ENCODE measurements at places on chromosomes 1 and 21.

DNA sequence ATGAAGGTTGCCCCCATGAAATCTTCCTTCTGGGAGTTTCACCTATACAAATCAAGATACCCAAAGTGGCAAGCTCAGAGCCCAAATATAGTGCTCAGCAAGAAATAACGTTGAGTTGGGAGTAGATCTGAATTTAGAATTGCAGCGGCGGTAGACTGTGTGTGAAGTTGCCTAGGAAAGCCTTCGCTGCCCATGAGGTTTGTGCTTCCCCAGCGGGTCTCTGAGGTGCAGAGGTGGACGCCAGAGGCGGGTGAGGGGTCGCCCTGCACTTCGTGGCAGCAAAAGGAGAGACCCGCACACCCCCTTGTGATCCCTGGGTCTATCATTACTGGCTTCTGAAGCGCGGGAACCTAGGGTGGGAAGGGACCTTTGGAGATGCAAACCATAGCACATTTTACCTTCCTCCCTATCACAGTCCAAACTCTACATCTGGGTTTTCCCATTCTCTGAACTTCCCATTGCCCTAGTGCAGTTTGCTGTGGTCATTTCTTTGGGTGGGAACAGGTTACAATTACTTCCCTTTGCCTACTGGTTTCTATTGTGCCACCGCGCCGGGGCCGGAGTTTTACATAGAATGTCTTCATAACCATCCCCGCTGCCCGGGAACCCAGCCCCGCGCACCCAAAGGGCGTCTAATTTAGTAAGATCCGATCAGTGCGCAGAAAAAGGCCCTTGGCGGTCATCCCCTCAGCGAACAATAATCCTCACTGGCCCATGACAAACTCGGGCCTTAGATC lies 5.2 kb downstream of the TBX15 start:
- DNase-seq, result no peak

DNA sequence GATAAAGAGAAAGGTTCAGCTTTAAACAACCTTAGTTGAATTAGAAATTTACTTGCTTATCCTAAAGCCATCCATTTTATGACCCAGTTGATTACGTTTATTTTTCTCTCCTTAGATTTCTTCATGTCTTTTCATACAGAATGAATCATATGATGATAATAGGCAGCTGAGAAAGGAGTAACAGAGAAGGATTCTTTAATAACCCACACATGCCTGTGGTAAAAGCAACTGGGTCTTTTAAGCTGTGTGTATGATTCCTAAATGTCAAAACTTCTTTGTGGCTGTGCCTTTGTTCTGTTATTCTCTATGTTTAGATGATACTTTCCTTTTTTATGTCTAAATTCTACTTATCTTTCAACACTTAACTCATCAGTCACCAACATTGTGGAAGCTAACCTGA lies 626.5 kb downstream of the NCAM2 start:
- DNase-seq, result no peak

- no peak for DNase-seq
Measured at GRCh38 chr21:15722591-15723324, 7.0 kb upstream of the USP25 start.

DNA sequence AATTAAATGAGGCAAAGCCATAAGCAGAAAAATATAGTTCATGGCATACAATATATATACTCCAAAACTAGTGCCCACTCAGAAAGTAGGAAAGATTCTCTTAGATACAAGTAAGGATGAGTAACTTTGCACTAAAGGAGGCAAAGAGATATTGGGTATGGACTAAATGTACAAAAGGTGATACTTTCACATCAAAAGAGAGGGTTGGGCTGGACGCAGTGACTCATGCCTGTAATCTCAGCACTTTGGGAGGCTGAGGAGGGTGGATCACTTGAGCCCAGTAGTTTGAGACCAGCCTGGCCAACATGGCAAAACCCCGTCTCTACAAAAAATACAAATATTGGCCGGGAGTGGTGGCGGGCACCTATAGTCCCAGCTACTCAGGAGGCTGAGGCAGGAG lies 6.7 kb downstream of the KYAT3 start:
- DNase-seq, result no peak

DNA sequence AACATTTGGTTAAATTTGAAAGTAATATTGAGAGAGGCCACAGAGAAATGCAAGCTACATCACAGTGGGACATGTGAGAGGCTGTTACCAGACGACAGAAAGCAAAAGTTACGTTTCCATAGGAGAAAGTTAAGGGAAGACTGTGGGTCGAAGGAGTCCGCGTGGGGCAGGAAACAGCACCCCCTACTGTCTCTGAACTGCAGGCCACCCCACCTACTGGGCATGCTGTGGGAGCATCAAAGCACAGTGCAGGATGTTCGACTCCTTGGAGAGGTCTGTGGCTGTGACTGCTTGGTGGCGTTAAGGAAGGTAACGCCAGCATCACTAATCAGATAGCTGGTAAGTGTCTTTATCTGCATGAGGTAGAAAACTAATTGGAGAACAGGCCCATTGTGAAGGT lies 123.9 kb downstream of the PTBP2 start:
- peak; percentile 23 for DNase-seq

DNA sequence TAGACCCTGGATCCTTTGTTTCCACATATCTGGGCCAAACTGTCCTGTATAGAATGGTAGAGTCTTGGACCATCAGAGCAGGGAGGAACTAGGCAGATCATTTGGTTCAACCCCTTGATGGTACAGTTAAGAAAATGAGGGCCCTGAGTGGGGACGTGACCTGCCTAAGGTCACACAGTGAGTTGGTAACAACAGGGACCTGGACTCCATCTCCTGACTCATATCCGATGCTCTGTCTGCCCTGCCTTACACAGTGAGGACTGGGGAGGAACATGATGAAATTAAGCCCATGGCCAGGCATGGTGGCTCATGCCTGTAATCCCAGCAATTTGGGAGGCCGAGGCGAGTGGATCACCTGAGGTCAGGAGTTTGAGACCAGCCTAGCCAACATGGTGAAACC lies 440.2 kb downstream of the PTPRU start:
- DNase-seq, result peak; percentile 19

GRCh38 chr1:43783671-43784205 lies 76.4 kb downstream of the ST3GAL3 start:
- DNase-seq, result no peak

GRCh38 chr1:59367301-59368007 lies 70.6 kb downstream of the FGGY start:
- DNase-seq, result no peak

DNA sequence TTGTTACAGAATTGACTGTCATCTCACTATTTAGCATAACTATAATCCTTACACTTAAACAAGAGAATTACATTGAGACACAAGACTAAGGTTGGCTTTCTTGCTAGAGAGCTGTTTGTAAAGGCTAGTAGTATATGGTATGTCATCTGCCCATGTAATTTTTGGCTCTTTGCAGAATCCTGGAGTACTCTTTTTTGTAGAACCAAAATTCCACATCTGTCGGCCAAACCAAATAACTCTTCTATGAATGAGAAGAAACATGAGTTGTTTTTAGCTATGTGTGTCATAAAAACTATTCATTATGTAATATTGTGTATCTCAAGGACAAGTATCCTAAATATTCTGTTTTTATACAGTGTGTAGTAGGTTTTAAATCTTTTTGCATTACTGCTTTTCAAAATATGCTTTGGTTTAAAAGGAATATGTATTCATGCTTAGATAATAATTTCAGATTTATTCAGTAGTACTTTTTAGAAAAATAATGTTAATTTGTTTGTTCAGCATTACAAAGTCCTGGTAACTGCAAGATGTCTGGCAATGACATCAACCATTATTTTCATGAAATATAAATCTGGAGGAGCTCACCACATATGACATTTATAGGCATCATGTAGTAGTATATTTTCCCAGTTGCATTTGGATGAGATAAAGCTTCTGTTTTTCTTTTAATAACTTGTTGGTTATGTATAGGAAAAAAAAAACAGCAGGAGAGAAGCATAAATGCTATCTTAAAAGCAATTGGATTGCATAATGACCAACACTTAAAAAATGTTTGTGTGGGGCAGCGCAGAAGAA lies 159.8 kb downstream of the HS2ST1 start:
- no peak for DNase-seq

- DNase-seq, result peak; percentile 9
Measured at GRCh38 chr1:157652859-157653493, 47.6 kb downstream of the FCRL3 start.

DNA sequence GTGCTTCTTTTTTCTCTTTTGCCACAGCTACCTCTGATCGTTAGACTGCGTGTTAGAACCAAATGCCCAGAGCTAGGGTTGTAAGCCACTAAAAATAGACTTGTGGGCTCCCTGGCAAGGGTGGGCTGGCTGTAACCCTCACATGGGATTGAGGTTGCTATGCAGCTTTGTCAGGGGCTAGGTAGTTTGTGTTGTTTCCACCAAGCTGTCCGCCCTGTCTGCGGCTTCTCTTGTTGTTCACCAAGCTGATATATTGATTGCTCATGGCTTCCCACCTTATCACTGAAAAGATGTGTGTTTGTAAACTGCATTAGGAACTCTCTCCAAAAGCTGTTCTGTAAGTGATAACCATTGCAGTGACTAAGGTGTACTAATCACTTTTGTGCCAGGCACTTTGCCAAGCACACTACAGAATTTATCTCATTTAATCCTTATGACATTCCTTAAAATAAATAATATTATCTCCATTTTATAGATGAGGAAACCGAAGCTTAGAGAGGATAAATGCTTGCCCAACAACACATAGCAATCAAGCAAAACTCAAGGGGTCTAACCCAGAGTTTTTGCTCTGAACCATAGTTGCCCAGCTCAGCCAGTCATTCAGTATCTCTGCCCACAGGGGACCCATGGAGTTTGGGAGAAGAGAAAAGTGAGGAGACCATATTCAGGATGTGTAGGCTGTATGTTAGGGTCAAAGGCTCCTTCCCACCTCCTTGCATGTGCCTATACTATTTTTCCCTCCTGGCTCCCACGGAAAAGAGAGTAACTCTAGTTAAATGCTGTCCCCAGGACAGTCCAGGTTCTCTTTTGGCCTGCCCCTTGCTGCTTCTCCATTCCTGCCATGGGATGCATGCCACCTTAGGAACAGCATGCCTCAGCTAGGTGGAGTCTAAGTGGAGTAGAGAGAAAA lies 42.2 kb upstream of the TARBP1 start:
- no peak for DNase-seq

DNA sequence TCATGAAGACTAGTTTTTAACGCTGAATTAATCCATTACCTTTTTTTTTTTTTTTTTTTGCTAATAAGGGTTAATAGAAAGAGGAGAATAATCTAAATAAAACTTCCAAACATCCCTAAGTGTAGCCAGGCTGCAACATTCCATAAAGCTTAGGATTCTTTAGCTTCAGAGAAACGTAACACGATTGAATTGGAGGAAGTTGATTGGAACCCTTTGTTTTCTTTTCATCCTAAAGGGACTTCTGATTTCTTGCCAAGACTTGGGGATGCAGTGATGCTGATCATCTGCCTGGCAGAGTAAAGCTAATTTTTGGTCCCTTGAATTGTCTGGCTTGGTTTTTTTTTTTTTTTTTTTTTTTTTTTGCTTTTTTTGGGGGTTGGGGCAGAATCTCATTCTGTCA lies 142.9 kb downstream of the VPS13D start:
- DNase-seq, result no peak

- no peak for DNase-seq
Measured at GRCh38 chr1:9843576-9843945, 19.8 kb upstream of the CLSTN1 start.

- DNase-seq, result no peak
Measured at GRCh38 chr1:156258859-156259258, 11.0 kb upstream of the PAQR6 start.
